ENCODE measurements at places on chromosomes 7 and 10. TPM values are rescaled to one million over a fixed set of nuclear protein-coding genes. Genes with fewer than 3 reads are reported as not detected.

Gene JCAD
- total RNA-seq = 29.0 TPM

Gene AKR1D1
- total RNA-seq = not detected

Gene THSD7A
- total RNA-seq = 3.5 TPM

Gene BLNK
- not detected for total RNA-seq

Gene HOXA10
- not detected for total RNA-seq

Gene ZMIZ1
- 45.5 TPM for total RNA-seq

Gene DPCD
- 39.4 TPM for total RNA-seq

Gene COL1A2
- total RNA-seq = 6,748 TPM

Gene GPC2
- 7.6 TPM for total RNA-seq

Gene TAS2R41
- not detected for total RNA-seq

Gene SRPK2
- 59.2 TPM for total RNA-seq

Gene MSS51
- total RNA-seq = 0.87 TPM

Gene ASB10
- total RNA-seq = not detected

Gene FOXP2
- total RNA-seq = 3.3 TPM

Gene ADAM22
- total RNA-seq = 1.5 TPM

Gene SGCE
- total RNA-seq = 38.3 TPM

Gene ASIC3
- 5.9 TPM for total RNA-seq

Gene NCOA4
- 116 TPM for total RNA-seq

Gene IFIT1B
- total RNA-seq = not detected

Gene CALN1
- not detected for total RNA-seq

Gene ENTPD1
- total RNA-seq = 0.95 TPM

Gene MCU
- total RNA-seq = 31.8 TPM

Gene ERLIN1
- total RNA-seq = 26.4 TPM

Gene CACNA2D1
- total RNA-seq = 65.4 TPM

Gene AP4M1
- total RNA-seq = 14.7 TPM

Gene SLIT1
- not detected for total RNA-seq

Gene SPACDR
- total RNA-seq = 2.6 TPM

Gene OR2A5
- total RNA-seq = not detected

Gene SLC13A1
- not detected for total RNA-seq

Gene MBLAC1
- total RNA-seq = 2.7 TPM

Gene CALCR
- 5.4 TPM for total RNA-seq

Gene SPDYE11
- not detected for total RNA-seq

Gene TLL2
- 7.6 TPM for total RNA-seq

Gene JAZF1
- total RNA-seq = 20.1 TPM

Gene SFTPA1
- total RNA-seq = not detected

Gene CNPY1
- total RNA-seq = not detected

Gene GNG11
- total RNA-seq = 7.7 TPM

Gene KCNH2
- total RNA-seq = 4.6 TPM

Gene DOCK4
- total RNA-seq = 31.4 TPM

Gene SLC39A12
- not detected for total RNA-seq

Gene CYP2C19
- total RNA-seq = not detected

Gene ACHE
- 18.9 TPM for total RNA-seq

Gene NKX1-2
- total RNA-seq = 0.07 TPM

Gene SPDYE16
- not detected for total RNA-seq

All from astrocyte (in vitro differentiated cells and primary cell).